GM12878 (cell line): ENCODE measurements at places on chromosomes 1 and 21.

GRCh38 chr1:34346128-34346527, 169.4 kb downstream of the C1orf94 start:
- no peak for DNase-seq

DNA sequence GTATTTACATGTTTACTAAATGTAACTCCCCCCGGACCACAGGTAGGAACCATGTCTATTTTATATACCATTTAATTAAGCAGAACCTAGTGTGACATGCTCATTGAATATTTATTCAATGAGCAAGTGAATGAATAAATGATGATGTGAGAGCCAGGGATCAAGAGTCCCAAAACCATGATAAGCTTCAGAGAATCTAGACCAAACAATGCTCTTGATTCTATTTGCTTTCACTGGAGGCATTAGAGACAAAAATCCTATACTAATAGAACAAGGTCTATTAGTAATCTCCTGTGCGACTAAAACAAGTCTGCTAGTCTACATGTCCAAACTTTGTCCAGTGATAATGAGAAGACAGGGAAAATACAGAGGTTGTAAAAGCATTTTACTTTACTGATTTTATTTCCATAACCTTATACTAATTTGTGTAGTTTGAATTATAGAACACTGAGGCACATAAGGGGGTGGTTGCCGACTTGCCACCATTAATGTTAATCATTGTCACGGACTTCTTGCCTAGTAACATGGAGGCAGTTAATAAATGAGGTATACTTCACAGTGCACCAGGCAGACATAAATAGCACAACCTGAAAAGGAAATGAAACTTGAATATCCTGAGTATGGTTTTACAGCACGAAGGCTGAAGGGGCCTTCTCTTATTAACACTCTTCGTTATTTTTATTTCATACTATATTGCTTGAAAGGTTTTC, 69.8 kb downstream of the TBX15 start:
- DNase-seq = peak; percentile 40

DNA sequence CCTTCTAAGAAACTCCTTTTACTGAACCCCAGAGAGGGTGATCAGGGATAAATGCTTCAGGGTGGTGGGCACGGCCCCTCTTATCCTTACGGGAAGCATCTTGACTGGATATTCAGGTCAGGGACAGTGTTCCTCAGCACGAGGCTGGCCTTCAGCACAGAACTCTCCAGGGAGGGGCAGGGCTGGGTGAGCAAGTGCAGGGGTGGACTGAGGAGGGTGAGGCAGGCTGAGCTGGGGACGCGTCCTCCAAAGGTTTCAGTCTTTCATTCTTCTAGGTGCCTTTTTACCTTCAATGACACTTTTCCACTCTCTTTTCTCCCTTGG, 52.3 kb downstream of the RASSF5 start:
- no peak for DNase-seq

DNA sequence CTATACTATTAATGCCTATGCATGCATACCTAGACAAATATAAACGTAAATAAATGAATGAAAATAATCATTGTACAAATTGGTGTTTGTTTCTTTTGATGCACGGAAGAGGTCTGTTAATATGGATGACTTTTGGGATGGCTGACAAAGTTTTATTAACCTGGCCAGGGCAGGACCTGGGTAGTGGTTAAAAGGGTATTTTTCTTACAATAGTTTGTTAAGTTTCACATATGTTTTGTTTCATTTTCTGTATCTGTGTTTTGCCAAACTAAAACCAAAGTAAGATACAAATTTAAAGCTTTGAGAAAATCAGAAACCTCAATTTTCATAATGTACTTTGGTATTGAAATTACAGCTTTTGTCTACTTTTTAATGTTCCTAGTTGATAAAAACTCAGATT, 222.7 kb upstream of the OLFM3 start:
- no peak for DNase-seq

GRCh38 chr1:22484706-22485345, 33.2 kb downstream of the ZBTB40 start:
- no peak for DNase-seq

DNA sequence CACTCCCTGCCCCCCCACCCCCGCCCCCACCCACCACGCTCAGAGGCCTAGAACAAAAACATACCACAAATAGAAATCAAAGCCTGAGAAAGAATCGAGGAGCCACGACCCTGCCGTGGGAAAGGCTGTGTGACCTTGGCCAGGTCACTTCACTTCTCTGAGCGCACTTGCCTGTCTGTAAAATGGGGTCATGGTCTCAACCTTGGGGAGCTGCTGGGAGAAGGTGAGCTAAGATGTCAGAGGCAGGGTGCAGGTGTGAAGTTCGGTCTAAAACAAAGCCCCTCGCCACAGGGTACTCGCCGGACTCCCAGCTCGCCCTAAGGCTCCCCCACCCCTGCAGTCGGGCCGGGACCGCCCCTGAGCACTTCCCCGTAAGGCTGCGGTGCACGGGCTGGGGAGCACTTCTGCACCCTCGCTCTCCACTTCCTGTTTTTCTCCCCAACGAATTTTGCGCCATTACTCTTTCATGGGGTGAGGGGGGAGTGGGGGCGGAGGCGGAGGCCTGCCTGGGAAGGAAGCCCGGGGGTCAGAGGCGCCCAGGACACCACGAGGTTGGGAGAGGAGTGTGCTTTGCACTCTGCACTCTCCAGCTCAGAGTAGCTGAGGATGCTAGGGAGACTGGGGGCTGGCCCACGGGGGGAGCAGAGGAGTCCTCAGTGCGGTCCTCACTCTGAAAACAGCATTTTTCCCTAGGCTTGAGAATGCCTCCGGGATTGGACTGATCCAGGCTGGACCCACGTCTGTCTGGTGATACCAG, 21.9 kb upstream of the PIK3CD start:
- peak; percentile 71 for DNase-seq

DNA sequence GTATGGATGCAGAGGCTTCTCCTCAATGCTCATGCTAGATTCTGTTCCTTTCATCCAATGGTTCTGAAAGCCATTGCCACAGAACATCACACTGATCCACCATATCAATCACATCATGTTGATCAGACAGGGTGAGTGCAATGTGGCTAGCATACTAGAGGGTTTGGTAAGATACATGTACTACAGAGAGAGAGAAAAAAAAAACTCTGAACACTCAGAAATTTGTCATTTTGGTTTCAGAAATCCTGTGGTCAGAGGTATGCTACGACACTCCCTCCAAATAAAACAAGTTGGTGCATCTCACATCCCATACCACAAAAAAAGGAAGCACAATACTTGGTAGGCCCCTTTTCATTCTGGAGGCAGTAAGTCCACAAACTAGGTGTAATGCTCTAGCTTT, 35.4 kb downstream of the OR10J1 start:
- DNase-seq = no peak

GRCh38 chr1:214439352-214440119, 111.9 kb downstream of the PTPN14 start:
- DNase-seq = peak; percentile 60

- no peak for DNase-seq
Measured at GRCh38 chr1:78370779-78371482, 119.8 kb upstream of the PTGFR start.

DNA sequence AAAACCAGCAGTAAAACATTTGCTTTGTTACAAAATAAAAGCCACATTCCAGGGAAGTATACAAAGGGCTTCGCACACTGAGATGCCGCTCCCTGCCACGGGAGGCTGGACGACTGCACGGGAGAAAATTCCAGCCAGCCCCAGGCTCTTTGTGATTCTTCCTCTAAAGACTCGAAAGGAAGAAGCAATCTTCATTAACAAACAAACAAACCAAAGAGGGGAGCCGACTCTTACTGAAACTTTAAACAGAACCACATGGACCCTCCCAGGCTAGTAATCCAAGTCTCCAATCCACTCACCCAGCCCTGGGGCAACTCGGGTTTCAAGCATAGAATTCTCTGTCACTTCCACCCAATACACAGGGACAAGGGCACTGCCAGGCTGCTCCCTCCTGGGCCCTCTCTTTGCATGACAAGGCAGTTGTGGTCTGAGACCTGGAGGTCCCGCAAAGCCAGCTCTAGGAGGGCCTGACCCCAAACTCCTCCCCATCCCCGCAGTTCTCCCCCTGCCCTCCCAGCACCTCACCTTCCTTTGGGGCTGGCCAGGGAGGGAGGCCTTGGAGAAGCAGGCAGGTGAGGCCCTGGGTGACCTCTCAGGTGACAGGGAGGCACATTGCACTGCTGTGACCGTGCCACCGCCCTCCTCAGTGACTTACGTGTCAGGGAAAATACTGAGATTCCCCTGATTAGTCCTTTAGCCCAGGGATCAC, 26.6 kb upstream of the COL18A1 start:
- DNase-seq = no peak

DNA sequence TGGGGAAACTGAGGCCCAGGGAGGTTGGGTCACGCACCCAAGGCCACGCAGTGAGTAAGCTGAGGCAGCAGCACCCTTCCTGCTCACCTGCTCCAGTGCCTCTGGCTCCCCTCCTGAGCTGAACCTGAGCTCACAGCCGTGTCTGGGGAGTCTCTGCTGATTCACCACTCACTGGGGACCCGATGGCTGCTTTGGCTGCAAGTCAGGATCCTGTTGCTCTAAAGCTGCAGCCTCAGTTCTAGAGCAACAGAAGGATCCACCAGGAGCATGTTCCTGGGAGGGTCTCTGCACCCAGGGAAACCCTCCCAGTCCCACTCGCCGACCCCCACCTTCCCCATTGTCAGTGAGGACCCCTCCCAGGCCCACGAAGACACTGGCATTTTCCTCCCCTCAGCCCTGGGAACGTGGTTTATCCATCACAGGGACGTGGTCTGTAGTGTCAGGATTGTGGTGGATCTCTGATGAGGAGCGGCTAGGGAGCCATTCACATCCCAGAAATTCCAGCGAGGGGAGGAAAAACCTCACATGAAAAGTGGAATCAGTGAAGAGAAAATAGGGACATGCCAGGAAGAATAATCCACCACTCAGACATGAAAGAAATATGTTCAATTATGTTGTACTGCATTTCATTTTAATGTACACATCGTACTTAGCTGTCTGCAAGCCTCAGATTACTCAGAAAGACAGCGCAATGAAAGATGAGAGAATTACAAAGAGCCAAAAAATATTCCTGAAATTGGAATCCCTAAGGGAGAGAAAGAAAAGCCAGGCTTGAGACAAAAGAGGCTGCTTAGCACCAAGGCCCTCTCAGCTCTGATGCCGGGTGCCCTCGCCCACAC, 447.2 kb downstream of the MATN1 start:
- no peak for DNase-seq

- DNase-seq = no peak
Measured at GRCh38 chr1:173017792-173018191, 32.9 kb downstream of the TNFSF18 start.

GRCh38 chr1:93578911-93579825, 102.5 kb downstream of the BCAR3 start:
- DNase-seq = no peak

DNA sequence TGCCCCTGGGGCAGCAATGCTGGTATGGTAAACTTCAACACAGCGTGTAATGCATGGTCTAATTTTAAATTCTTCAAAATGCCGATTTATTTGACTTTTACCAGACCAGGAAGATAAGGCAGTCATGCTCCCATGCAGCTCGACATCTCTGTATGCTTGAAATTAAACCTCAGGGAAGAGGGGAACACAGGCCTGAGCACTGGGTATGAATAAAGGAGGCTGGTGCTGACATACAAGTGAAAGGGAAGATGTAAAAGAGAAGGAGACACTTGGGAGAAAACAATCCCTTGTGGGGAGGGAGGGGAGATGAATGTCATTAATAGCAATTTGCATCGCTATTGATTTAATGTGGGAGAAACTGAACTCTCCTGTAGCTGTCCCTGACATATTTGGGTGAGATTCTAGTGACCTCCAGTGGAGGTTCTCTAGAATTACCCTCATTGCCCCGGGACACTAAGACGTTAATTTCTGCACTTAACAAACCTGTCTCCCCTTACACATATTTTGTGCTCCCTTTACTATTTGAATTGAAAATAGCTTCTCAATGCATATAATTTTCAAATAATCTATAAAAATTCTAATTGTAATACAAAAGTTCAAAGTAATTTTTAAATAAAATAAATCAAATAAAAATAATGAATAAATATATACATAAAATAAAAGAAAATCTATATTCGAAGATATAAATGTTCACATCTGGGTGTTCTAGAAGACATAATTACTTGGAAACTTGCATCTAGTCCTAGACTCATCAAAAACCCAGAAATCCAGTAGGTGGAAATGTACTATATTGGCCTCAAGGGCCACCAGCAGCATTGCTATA, 283.1 kb downstream of the LMX1A start:
- no peak for DNase-seq

DNA sequence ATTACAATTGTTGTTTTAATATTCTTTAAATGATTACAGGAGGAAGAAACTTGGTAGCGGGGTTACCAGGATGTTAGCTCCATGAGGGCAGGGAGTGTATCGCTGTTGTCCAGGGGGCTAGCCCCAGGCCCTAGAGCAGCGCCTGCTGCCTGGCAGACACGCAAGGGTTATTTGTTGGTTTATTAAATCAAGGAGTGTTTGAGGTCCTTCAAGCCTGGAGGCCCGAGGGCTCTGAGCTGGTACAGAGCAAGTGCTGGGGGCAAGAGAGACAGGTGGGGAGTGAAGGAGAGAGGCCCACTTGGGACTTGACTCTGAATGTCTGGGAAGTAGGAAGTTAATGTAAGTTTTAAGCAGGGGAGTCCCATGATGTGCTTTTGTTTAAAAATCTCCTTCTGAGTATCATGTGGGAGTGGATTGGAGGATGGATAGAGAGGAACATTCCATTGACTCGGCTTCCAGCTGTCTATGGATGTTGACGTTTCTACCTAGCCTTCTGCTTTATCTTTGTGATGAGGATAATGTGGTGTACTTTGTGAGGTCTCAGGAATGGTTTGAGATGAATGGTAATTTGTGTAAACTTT, 8.7 kb downstream of the ITSN1 start:
- DNase-seq = no peak

DNA sequence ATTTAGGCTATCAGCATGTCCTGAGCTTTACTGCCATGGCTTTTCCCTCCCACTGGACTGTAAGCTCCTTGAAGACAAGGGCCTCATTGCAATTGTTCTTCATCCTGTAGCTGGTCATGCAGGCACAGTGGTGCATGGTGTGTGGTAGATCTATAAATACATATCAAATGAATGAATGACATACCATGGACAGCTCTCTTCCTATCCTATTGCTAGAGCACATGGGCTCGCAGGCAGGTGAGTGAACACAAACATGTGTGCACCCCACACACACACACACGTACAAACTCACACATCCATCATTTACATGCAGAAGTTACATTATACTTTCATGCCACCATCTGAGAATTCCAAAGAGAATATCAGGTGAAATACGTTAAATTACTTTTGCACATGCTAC, 172.9 kb upstream of the RUNX1 start:
- no peak for DNase-seq

DNA sequence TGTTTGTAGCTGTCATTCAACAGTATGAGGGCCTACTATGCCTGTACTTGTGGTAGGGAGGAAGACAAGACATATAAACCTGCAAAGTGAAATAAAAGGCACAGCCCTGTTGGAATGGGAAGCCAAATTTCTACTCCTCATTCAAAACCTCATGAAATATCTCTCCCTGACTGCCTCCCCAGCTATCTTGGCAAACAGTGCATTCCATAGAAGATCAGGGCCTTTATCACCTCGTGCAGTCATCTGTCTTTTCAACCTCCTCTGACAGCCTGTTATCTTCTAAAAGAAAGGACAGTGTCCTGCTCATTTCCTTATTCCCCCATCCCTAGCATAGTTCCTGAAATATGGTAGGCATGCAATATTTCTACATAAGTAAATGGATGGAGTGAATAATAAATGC, 71.0 kb downstream of the SH3GLB1 start:
- no peak for DNase-seq

- no peak for DNase-seq
Measured at GRCh38 chr1:197902131-197902453, 338 bp upstream of the C1orf53 start.

- DNase-seq = no peak
Measured at GRCh38 chr1:245345191-245345884, 190.6 kb downstream of the KIF26B start.

GRCh38 chr1:31570906-31571305, 5.4 kb upstream of the TINAGL1 start:
- no peak for DNase-seq
